ENCODE measurements at places on chromosomes 16 and 17. TPM values are rescaled to one million over a fixed set of nuclear protein-coding genes. Genes with fewer than 3 reads are reported as not detected.

Gene UTS2R
- polyA plus RNA-seq = not detected

Gene CHD3
- polyA plus RNA-seq = 56.2 TPM

Gene TP53TG3B
- 0.92 TPM for polyA plus RNA-seq

Gene KRT33A
- polyA plus RNA-seq = not detected

Gene PITPNM3
- 0.86 TPM for polyA plus RNA-seq

Gene TRIM37
- polyA plus RNA-seq = 20.5 TPM

Gene SYCE1L
- polyA plus RNA-seq = 3.5 TPM

Gene KCNH4
- polyA plus RNA-seq = 0.57 TPM

Gene MYL4
- not detected for polyA plus RNA-seq

Gene GRIN2A
- not detected for polyA plus RNA-seq

Gene CD300LD
- not detected for polyA plus RNA-seq

Gene KCNG4
- 0.02 TPM for polyA plus RNA-seq

Gene ANKFN1
- 0.13 TPM for polyA plus RNA-seq

Gene TBC1D28
- not detected for polyA plus RNA-seq

Measured in SK-N-SH (cell line).